ENCODE measurements at places on chromosomes 7 and 10.

DNA sequence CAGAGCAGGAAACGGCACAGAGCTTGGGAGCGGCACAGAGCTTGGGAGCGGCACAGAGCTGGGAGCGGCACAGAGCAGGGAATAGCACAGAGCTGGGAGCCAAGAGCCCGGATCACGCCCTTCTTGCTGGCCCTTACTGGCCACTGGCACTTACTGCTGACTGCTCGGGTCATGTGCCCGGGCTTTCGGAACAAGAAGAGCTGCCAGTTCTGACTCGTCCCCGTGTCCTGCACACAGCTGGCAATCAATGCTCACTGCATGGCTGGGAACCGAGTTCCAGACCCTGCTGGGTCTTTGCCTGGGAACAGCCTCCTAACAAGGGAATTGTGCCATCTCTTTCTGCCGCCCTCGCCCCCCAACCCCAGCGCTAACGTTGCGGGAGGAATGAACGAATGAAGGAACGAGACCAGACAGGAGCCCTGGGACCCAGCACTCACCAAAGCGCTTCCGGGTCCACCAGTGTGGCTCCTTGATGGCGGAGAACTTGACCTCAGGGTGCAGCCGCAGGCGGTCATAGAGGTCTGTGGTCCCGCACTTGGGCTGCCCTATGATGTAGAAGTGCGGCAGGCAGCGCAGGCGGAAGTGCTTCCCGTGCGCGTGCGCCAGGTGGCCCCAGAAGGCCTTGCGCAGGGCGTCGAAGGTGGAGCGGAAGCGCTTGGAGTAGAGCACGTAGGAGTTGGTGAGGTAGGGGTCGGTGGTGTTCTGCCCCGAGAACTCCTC lies 49.1 kb downstream of the CHST15 start:
- DNase-seq, result no peak

DNA sequence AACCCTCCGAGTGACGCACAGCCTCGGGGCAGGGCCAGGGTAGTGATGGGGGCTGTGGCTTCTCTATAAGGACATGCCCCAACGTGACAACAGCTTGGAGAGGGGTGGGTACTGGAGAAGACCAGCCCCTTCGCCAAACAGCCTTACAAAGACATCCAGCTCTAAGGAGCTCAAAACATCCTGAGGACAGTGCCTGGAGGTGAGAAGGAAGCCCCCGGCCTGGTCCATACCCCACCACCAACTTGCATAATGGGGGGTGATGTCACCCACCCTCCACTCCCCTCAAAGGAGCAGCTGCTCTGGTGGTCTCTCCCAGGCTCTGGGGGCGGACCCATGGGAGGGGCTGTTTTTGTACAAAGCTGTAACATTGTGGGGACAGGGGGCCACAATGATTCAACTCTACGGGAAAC lies 15.1 kb downstream of the PRSS2 start:
- no peak for DNase-seq

- no peak for DNase-seq
Observed at GRCh38 chr7:30169579-30169978, 34.8 kb downstream of the MTURN start.

- DNase-seq, result no peak
Observed at GRCh38 chr10:3761021-3761686, 23.9 kb downstream of the KLF6 start.

DNA sequence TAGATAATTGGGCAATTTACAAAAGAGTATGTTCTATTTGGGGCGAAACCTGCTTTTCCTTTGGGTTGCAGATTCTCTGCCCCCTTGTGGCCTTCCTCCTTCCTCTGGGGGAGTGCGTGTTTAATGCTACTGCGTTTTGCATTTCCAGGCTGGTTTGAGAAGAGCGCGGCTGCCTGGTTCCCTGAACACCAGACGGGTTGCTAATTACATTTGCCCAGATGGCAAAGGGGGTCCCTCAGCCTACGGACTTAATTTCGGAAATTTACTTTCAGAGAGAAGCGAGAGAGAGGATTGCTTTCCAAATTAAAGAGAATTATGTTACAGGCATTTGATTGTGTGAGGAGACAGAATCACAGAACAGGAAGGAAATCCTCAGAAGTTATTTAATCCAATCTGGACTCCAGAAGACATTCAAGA lies 91.9 kb upstream of the JAZF1 start:
- DNase-seq, result peak; percentile 82
